ENCODE measurements at places on chromosomes 5 and 9. TPM values are rescaled to one million over a fixed set of nuclear protein-coding genes. Genes with fewer than 3 reads are reported as not detected.

DNA sequence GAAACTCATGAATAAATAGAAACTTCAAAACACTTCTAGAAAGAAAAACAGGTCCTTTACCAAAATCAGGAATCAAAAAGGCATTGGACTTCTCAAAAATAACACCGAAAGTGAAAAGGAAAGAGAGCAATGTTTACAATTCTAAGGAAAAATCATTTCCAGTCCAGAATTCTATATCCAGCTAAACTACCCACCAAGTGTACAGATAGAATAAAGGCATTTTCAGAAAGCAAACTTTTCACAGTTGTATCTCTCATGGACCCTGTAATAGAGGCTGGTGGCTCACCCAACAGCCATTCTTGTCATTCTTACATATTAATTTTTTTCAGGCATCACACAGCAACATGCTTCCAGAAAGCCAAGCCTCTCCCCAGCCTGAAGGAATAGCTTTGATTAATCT lies 63.7 kb downstream of the FOXD1 start:
- no peaks in the 10 kb centered on the region for H3K36me3 ChIP-seq
- no peak for DNase-seq
- H3K27ac ChIP-seq: no peak overlapping the region

Gene CTNNA1
- 210 TPM for total RNA-seq

Gene PIK3R1
- 81.2 TPM for total RNA-seq

- no peak for DNase-seq
- H3K4me1 ChIP-seq: no peaks in the 10 kb centered on the region
Observed at GRCh38 chr9:7533376-7534090, 266.0 kb downstream of the DMAC1 start.

DNA sequence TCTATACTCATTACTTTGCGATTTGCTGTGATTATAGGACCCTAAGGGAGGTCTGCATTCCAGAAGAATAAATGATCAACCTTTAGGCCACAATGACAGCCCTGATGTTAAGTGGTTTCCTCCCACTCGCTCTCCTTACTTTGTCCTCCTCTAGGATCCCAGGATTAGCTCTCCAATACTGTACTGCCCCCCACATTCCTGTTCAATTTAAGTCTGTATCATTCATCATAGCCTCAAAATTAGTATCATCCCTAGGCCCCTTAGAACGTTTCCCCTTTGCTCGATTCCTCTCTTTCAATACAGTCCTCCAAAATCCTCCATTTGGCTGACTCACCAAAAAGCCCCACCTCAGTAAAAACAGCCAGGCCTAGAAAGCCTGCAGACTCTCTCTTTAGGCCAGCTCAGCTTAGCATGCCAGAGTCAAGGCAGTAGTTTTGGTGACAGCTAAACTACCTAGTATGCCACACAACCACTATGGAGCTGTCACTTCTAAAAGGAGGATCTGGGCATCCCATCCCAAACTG lies 24.4 kb downstream of the RNF145 start:
- H3K4me3 ChIP-seq: no peak overlapping the region
- no peak for DNase-seq
- H3K27me3 ChIP-seq: no peaks in the 10 kb centered on the region
- H3K36me3 ChIP-seq: no peaks in the 10 kb centered on the region
- peaks cover 11% of the 10 kb centered on the region for H3K4me1 ChIP-seq

- no peaks in the 10 kb centered on the region for H3K36me3 ChIP-seq
- H3K27ac ChIP-seq: no peak overlapping the region
- no peaks in the 10 kb centered on the region for H3K4me1 ChIP-seq
- no peak overlapping the region for H3K4me3 ChIP-seq
- no peaks in the 10 kb centered on the region for H3K27me3 ChIP-seq
Observed at GRCh38 chr5:17426104-17426749, 71.8 kb upstream of the TAF11L2 start.

DNA sequence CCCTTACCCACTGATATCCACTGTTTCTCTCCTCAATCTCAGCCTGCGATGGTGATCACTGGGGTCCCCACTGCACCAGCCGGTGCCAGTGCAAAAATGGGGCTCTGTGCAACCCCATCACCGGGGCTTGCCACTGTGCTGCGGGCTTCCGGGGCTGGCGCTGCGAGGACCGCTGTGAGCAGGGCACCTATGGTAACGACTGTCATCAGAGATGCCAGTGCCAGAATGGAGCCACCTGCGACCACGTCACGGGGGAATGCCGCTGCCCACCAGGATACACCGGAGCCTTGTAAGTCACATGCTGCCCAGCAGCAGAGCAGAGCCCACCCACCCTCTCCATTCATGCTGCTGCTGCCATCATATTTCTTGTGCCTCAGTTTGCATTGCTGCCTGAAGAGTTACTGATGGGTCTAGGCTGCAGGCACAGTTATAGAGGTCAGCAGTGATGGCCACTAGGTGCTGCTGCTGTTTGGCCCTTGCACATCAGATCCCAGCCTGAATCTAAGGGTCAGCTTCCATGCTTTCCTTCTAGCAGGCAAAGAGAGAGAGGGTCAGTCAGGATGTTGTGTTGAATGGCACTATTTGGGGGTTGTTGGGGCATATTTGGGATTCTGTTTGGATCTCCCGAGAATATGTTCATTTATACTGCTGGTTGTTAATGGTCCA lies 106.0 kb downstream of the MEGF10 start:
- H3K36me3 ChIP-seq: no peaks in the 10 kb centered on the region
- no peaks in the 10 kb centered on the region for H3K27me3 ChIP-seq
- no peaks in the 10 kb centered on the region for H3K4me1 ChIP-seq
- no peak for DNase-seq

DNA sequence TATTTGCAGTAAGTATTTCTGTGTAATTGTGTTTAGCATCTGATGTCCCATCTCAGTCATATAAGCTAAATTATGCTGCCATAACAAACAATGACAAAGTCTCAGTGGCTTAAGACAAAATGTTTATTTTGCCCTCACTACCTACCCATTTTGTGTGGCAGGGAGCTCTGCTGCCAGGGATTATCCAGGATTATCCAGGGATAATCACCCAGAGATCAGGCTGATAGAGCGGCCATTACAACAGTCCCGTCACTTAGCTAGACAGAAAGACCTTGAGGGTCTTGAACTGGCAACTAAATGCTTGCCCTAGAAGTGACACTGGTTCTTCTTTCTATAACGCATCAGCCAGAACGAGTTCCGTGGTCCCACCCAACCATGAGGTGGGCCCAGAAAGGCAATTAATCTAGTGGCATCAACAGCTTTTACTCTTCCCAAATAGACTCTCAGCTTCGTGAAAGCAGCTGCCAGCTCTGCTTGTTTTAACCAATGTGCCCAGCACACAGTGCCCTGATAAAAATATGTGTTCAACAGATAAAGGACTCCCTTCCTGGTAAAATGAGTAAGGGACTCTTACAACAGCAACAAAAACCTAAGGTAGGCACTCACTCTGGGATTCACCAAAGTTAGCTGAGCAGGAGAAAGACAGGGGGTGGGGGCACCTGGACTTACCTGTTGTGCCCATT lies 22.8 kb downstream of the CCDC69 start:
- H3K27me3 ChIP-seq: no peaks in the 10 kb centered on the region
- no peak for DNase-seq
- no peaks in the 10 kb centered on the region for H3K4me1 ChIP-seq
- H3K36me3 ChIP-seq: no peaks in the 10 kb centered on the region
- H3K27ac ChIP-seq: no peak overlapping the region

GRCh38 chr5:39415201-39415600 lies 9.6 kb downstream of the DAB2 start:
- no peaks in the 10 kb centered on the region for H3K27me3 ChIP-seq
- no peak overlapping the region for H3K27ac ChIP-seq
- H3K4me1 ChIP-seq: no peaks in the 10 kb centered on the region
- no peak overlapping the region for H3K4me3 ChIP-seq

Gene LECT2
- not detected for total RNA-seq

Gene MYORG
- total RNA-seq: 9.0 TPM

DNA sequence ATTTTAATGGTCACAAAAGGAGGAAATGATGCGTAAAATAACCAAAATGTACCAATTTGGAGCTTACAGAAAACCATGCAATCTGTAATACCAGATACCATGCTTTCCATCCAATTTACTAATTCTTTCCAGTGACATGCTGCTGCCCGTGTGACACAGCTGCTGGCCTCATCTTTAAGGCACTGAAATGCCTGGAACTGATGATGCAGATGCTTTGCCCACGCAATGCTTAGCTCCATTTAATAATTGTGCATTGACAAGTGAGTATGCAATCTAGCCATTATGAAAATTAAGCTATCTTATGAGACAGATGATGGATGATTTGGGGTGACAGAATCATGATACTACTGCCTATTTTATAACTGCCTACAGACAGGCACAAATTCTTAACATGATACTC lies 169.2 kb upstream of the CTNND2 start:
- H3K4me1 ChIP-seq: no peaks in the 10 kb centered on the region
- no peak for DNase-seq
- no peaks in the 10 kb centered on the region for H3K27me3 ChIP-seq
- H3K36me3 ChIP-seq: no peaks in the 10 kb centered on the region

- DNase-seq: peak; percentile 80
- H3K27ac ChIP-seq: peak overlapping the region; percentile 60
- H3K27me3 ChIP-seq: no peaks in the 10 kb centered on the region
- no peak overlapping the region for H3K4me3 ChIP-seq
- H3K4me1 ChIP-seq: peaks cover 2% of the 10 kb centered on the region
- H3K36me3 ChIP-seq: no peaks in the 10 kb centered on the region
Observed at GRCh38 chr9:33431420-33431819, 16.0 kb downstream of the AQP3 start.

GRCh38 chr9:82583524-82583923 lies 479.4 kb downstream of the RASEF start:
- no peak overlapping the region for H3K4me3 ChIP-seq
- H3K36me3 ChIP-seq: no peaks in the 10 kb centered on the region
- DNase-seq: no peak

DNA sequence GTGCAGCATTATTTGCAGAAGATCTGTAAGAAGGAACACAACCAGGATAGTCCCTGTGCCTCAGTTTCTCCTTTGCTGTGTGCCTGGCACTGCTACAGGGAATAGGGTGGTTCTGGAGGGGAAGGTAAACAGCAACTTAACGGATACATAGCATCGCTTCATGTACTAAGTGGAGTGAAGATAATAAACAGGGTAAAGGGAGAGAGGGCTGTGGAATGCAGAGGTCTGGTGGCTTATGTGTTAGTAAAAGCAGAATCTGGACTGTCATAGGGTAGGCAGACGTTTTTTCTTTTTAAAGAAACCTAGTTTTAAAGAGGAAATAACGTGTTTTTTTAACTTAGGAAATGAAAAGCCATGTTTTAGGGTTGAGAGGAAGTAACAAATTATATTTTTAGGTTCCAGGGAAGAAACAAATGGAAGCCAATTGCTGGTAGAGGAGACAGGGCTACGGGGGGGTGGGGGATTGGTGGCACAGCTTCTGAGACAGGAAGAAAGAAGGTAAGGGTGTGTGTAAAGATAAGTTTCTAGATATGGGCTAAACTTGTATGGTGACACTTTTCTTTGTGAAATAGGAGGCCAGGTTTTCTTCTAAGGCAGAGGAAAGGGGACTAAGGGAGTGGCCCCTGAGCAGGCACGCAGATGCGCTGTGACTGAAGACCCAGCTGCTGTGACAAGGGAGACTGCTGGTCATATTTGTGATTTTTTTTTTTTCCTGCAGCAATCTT lies 1.3 kb downstream of the GNG10 start:
- no peak for DNase-seq
- peak overlapping the region; percentile 73 for H3K27ac ChIP-seq
- H3K4me1 ChIP-seq: no peaks in the 10 kb centered on the region
- no peaks in the 10 kb centered on the region for H3K27me3 ChIP-seq

GRCh38 chr5:102772273-102772672 lies 17.2 kb downstream of the PAM start:
- H3K4me1 ChIP-seq: peaks cover 2% of the 10 kb centered on the region
- H3K27ac ChIP-seq: no peak overlapping the region
- H3K27me3 ChIP-seq: no peaks in the 10 kb centered on the region
- H3K36me3 ChIP-seq: no peaks in the 10 kb centered on the region
- no peak overlapping the region for H3K4me3 ChIP-seq
- DNase-seq: no peak

- no peaks in the 10 kb centered on the region for H3K27me3 ChIP-seq
- no peak overlapping the region for H3K27ac ChIP-seq
- no peak overlapping the region for H3K4me3 ChIP-seq
- H3K36me3 ChIP-seq: no peaks in the 10 kb centered on the region
Observed at GRCh38 chr5:103668281-103668680, 105.7 kb upstream of the NUDT12 start.

Gene SHOC1
- total RNA-seq: 13.6 TPM

GRCh38 chr5:548256-548655 lies 24.0 kb upstream of the SLC9A3 start:
- DNase-seq: no peak
- H3K4me1 ChIP-seq: no peaks in the 10 kb centered on the region
- no peak overlapping the region for H3K27ac ChIP-seq
- no peak overlapping the region for H3K4me3 ChIP-seq
- peaks cover 7% of the 10 kb centered on the region for H3K27me3 ChIP-seq
- H3K36me3 ChIP-seq: no peaks in the 10 kb centered on the region

- H3K4me3 ChIP-seq: no peak overlapping the region
- no peaks in the 10 kb centered on the region for H3K4me1 ChIP-seq
- H3K27ac ChIP-seq: no peak overlapping the region
- no peaks in the 10 kb centered on the region for H3K27me3 ChIP-seq
- no peaks in the 10 kb centered on the region for H3K36me3 ChIP-seq
Observed at GRCh38 chr5:149358868-149359495, 1.1 kb downstream of the PCYOX1L start.

Gene TRIM41
- 28.3 TPM for total RNA-seq

- H3K27me3 ChIP-seq: peaks cover 2% of the 10 kb centered on the region
- H3K4me1 ChIP-seq: no peaks in the 10 kb centered on the region
- H3K4me3 ChIP-seq: no peak overlapping the region
Observed at GRCh38 chr5:126219616-126220015, 203.6 kb upstream of the GRAMD2B start.

DNA sequence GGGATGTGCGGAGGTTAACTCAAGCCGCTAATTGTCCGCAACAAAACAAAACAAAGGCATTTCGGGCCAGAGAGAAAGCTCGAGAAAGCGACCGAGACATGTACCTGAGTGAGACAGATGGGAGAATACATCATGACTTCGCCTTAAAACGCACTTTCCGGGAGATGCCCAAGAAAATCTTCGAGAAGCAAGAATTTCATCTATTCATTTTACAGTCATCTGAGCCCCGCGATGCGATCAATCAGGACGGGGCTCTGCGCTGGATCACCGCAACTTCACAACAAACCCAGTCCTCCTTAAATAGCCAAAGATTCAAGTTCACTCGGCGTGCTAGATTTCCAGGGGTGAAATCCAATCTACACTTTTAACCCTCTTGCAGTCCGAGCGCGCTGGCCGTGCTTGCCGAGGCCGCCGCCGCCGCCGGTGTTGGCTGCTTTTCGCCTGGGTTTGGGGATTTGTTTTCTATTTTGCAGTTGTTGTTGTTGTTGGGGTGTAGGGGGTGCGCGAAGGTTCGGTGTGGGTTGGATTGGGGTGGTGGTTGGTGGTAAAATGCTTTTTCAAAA lies 482 bp downstream of the NFIB start:
- peak overlapping the region; percentile 96 for H3K27ac ChIP-seq
- no peak for DNase-seq
- peaks cover 6% of the 10 kb centered on the region for H3K4me1 ChIP-seq
- H3K27me3 ChIP-seq: no peaks in the 10 kb centered on the region
- H3K4me3 ChIP-seq: peak overlapping the region; percentile 86

Gene TEX48
- total RNA-seq: not detected

- no peak overlapping the region for H3K4me3 ChIP-seq
- no peak for DNase-seq
- no peaks in the 10 kb centered on the region for H3K4me1 ChIP-seq
- H3K27me3 ChIP-seq: no peaks in the 10 kb centered on the region
Observed at GRCh38 chr5:137142346-137142745, 356.8 kb downstream of the SPOCK1 start.

Gene SAPCD2
- total RNA-seq: 7.2 TPM

Gene SUSD3
- total RNA-seq: 2.2 TPM
